ENCODE measurements at places on chromosomes 12 and 14.

GRCh38 chr12:46661110-46661845, 164.5 kb downstream of the SLC38A4 start:
- DNase-seq, result peak; percentile 89

DNA sequence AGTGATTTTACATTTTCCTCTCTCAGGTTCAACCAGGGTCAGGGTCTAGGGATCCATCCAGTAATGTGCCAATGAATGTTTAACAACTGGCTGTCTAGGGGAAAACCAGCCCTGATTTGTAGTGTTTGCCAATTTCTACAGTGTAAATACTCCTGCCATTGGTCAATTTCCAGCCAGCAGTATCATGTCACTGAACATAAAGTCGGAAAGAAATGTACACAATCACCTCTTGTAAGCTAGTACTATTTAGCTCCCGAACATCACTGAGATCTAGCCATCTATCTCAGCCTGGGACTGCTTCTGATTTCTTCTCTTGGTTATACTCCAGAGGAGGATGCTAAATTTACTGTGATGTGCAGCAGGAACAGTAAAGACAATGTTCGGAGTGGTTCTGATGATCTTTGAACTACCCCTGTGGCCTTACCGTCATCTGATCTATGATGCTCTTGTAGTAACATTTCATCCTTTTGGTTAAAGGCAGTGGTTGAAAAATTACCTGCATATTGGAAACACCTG, 36.7 kb upstream of the EGLN3 start:
- no peak for DNase-seq

DNA sequence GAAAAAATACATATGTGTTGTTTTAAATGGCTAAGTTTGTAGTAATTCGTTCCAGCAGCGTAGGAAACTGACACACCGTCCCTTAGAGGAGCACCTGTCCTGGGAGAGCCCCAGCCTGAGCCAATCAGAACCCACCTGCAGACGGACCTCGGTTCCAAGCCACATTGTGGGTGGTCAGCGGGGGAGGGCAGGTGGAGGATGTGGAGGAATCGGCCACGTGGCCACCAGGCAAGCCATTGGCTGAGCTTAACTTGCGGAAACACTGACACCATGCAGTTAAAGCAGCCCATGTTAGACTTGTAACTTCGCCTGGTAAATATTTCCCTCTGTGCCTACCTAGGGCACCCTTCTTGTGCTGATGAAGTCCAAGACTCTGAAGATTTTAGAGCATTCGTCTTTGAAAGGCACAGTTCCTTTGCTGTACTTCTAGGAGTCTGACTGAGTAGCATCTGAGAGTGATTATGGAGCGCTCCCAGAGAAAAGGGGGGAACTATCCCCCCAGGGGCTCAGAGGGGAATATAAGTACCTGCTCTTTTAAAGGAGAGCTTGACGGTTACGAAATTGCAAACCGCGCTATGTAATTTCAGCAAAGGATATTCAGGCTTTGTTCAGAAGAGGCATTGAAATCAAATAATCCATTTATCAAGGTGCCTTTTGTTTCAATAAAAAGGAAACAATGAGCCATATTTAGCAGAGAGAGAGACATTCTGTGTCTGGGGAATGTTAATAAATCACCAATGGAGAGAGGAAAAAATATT, 135.7 kb downstream of the TMEM132C start:
- DNase-seq, result no peak

- DNase-seq, result no peak
Observed at GRCh38 chr14:90580377-90581335, 183.8 kb downstream of the CALM1 start.

DNA sequence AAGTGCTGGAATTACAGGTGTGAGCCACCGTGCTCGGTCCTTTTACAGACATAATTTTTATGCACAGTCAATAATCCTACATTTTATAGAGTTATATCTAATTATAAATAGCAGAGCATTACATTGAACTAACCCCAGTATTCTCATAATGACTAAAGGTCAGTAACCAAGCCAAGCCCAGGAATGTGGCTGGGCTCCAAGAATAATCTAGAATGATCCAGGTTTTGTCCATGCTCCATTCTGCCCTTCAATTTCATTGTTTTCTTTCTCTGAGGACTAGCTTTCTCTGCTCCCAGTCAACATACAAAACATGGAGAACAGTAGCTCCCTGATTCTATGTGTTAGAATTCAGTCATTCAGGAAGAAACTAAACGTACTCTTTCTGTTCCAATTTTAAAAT, 92.1 kb upstream of the KRR1 start:
- DNase-seq, result peak; percentile 19

DNA sequence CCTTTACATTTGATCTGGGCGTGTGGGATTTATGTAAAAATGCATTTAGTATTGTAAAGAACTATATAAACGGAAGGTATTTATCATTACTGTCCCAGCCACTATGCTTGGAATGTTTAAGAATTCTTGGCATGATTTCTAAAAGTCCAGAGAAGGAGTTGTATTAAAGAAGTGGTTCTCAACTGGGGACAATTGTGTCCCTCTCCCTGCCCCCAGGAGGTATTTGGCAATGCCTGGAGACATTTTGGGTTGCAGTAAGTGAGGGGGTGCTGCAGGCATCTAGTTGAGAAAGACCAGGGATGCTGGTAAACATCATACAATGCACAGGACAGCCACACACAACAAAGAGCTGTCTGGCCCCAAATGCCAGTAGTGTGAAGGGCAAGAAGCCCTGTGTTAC, 7.2 kb downstream of the SLC38A1 start:
- no peak for DNase-seq

DNA sequence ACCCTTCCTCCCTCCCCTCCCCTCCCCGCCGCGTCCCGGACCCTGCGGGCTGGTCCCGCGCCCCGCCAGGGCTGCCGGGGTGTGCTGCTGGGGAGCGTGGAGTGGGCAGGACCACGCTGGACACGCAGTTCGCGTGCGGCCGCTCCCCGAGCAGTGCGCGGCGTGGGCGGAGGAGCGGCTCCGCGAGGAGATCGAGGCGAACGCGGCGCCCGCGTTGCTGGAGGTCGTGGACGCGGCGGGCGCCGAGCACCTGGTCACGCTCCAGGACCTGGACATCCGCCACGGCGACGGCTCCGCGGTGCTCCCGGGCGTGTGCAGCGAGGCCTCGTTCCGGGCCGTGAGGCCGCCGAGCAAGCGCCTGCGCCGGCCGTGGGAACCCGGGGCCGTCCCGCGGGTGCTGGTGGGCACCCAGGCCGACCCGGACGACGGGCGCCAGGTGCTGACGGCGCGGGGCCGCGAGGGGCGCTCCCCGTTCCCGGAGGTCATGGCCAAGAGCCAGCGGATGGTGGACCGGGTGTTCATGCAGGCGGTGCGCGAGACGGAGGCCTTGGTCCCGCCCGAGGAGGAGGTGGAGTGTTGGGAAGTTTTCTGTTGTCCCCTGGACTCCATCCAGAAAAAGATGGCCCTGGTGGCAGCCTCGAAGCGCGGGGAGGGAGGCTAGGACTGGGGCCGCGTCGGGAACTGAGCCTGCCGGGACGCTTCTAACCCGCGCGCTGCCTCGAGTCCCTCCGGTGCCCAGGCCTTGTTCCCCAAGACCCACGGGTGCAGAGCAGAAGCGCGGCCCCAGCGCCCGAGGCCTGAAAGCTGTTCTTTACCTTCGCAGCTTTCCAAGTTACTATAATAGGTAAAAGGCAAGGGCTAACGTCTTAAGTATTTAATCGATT, 54.7 kb upstream of the EIF5 start:
- no peak for DNase-seq

DNA sequence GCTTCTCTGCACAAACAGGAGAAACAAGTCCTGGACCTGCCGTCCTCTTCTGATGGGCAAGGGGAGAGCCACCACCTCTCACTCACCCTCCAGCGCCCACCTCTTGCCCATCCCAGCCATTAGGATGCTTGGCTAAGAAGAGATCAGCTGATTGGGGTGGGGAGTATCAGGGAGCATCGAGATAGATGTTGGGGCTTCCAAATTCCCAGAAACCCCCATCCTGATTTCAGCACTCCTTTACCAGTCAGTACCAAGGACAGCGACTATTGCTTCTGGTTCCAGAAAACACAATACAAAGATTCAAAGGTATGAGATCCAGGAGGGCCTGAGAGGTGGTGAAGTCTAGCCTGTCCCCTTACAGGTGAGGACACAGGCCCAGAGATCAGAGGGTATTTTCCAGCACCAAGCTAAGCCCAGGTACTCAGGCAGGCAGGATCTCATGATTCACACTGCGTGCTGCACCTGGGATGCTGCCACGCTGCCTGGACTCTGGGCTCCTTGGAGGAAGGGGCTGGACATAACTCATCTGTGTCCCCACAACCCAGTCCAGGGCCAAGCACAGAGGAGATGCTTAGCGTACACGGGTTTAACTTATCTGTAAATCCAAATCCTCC, 76.6 kb downstream of the TUNAR start:
- no peak for DNase-seq

GRCh38 chr14:70964492-70964891, 57.2 kb downstream of the PCNX1 start:
- no peak for DNase-seq

DNA sequence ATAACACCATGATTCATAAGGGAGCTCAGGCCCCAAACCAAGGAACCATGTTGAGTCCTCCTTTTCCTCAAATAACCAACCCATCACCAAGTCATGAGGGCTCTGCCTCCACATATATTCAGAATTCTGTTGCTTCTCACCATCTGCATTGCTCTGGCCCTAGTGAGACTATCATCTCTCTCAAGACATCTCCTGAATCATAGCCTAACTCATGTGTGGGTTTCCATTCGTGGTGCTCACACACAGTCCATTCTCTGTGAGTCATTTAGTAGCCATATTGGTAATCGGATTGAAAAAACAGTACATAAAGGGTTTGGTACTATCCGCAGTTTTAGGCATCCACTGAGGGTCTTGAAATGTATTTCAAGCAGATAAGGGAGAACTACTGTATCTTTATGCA, 5.1 kb upstream of the SLC38A2 start:
- DNase-seq, result no peak

DNA sequence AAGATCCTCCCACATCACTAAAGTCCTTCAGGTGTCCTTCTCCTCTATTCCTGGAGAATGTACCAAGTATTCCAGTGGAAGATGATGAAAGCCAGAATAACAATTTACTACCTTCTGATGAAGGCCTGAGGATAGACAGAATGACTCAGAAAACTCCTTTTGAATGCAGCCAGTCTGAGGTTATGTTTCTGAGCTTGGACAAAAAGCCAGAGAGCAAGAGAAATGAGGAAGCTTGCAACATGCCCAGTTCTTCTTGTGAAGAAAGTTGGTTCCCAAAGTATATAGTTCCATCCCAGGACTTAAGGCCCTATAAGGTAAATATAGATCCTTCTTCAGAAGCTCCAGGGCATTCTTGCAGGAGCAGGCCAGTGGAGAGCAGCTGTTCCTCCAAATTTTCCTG, 54.6 kb upstream of the HELB start:
- DNase-seq, result no peak

All from astrocyte (in vitro differentiated cells and primary cell).